Stimulated activated CD4-positive, alpha-beta T cell treated with anti-CD3 and anti-CD28 coated beads, Interleukin-15, amount 100 ng/mL, for 1 hour (primary cell): ENCODE measurements at places on chromosomes 2 and 18.

- no peak for DNase-seq
Observed at GRCh38 chr2:47520302-47520630, 117.3 kb downstream of the MSH2 start.

GRCh38 chr2:43685357-43685756, 9.1 kb upstream of the C1GALT1C1L start:
- DNase-seq, result no peak

GRCh38 chr18:7896805-7897518, 329.8 kb downstream of the PTPRM start:
- DNase-seq, result no peak

- DNase-seq, result no peak
Observed at GRCh38 chr2:113034016-113034415, 18.7 kb downstream of the IL36B start.

GRCh38 chr2:230360028-230360427, 33.0 kb downstream of the SP140L start:
- no peak for DNase-seq

- DNase-seq, result no peak
Observed at GRCh38 chr2:59413751-59414570, 1139.5 kb downstream of the BCL11A start.

DNA sequence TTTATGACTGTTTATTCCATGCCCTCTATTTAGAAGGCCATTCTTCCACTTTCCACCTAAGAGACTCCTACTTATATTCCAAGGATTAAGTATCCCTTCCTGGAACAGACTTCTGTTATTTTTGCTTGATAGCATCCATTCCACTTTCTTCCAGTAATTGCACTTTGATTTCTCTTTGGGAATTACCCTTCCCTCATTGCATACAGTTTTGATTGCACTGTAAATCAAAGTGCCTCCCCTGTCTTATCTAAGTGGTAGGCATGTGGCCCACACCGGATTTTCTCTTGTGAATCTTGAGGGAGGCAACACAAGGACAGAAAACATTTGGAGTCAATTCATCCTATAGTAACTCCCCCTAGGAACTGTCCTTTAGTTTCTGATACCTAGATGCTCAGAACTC, 120.4 kb downstream of the PDE11A start:
- no peak for DNase-seq

DNA sequence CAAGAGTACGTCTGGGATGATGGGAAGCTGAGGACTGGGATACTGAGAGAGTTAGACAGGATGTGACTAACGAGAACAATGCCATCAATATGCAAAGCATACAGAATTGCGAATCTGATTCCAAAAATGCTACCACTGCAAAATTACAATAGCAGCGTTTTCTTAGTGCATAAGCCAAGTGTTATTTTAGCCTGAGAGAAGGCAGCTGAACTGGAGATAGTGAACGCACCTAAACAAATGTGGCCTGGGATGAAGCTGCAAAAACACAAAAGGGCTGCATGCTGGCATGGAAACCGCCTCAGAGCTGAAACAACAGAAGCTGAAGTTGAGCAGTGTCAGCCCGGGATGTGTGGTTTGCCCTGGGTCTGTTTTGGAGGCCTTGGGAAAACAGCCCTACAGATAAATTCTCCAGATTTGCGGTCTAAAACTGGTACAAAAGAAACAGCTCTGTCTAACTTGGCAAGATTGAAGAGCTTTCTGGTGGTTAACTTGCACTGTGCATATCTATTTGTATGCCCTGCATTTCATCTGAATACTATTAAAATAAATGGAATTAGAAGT, 45.5 kb downstream of the LYPD6 start:
- no peak for DNase-seq

- DNase-seq, result no peak
Observed at GRCh38 chr2:90069290-90069894, 1377.9 kb downstream of the RPIA start.

DNA sequence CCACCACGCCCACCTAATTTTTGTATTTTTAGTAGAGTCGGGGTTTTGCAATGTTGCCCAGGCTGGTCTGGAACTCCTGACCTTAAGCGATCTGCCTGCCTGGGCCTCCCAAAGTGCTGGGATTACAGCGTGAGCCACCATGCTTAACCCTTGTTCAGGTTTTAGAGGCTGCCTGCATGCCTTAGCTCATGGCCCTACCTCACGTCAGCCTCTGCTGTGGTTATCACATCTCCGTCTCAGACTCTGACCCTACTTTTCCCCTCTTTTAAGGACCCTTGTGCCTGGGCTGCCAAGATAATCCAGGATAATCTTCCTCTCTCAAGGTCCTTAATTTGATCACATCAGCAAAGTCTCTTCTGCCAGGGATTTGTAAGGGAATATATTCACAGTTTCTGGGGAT, 98.2 kb upstream of the PMAIP1 start:
- no peak for DNase-seq

GRCh38 chr2:63872571-63873328, 31.1 kb downstream of the UGP2 start:
- DNase-seq, result no peak

DNA sequence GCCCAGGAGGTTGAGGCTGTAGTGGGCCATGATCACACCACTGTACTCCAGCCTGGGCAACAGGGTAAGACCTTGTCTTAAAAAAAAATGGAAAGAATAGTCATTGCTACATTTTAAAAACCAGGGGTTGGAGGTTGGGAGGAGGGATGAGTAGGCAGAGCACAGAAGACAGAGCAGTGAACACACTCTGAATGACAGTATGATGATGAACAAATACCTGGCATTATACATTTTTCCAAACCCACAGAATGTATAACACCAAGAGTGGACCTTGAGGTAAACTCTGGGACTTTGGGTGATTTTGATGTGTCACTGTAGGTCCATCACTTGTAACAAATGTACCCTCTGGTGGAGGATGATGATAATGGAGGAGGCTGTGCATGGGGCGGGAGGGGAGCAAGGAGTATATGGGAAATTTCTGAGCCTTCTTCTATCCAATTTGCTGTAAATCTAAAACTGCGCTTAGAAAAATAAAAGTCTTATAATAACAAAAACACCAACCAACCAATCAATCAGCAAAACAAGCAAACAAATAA, 111.4 kb upstream of the PGAP1 start:
- DNase-seq, result no peak

DNA sequence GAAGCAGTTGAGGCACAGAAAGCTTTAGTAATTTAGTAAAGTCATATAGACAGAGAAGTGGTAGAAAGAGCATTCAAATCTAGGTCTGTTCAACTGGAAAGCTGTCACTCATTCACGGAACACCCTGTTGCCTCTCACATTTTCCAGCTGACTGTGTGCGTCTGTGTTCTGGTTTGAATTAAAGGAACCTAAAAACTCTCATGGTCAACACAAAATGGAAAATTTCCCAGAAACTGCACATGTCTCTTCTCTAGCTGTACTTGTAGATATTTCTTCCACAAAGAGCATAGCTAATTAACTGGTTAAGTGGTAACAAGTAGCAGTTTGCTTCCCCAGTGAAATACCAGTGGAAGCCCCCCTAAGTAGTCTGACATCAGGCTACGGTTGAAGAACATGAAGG, 390.8 kb downstream of the TGIF1 start:
- DNase-seq, result no peak

- no peak for DNase-seq
Observed at GRCh38 chr18:77015169-77015568, 117.4 kb downstream of the MBP start.
